Choroid plexus epithelial cell (primary cell): ENCODE measurements at places on chromosomes 4 and X.

DNA sequence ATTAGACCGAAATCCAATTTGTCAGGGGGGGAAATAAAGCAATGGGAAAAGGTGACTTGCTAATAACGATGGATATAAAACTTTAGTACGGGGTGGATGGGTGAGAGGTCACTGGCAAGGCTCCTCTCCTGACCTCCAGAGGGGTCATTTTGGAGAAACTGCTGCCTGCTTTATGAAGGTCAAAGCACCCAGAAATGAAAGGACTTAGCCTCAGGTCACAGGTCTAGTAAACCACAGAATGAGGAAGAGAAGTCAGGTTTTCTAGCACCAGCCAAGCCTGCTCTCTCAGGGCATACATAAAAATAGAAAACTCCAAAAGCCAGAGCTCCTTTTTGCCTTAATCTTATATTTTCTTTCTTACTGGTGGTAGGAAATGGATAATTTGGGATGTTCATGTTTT is 134.2 kb downstream of the SHROOM3 start:
- DNase-seq = no peak

GRCh38 chr4:167232805-167233684 is 1.2 kb downstream of the SPOCK3 start:
- no peak for DNase-seq

- DNase-seq = peak; percentile 6
Measured at GRCh38 chrX:134172588-134173259, 64.3 kb upstream of the CCDC160 start.

- DNase-seq = no peak
Measured at GRCh38 chr4:970046-970745, 3.2 kb downstream of the DGKQ start.

GRCh38 chr4:73998040-73999011 is at the start of gene CXCL5:
CXCL5 (minus strand) TSS chr4:73998677; CDS start chr4:73998581, 96 bp downstream.
- DNase-seq = peak; percentile 75

DNA sequence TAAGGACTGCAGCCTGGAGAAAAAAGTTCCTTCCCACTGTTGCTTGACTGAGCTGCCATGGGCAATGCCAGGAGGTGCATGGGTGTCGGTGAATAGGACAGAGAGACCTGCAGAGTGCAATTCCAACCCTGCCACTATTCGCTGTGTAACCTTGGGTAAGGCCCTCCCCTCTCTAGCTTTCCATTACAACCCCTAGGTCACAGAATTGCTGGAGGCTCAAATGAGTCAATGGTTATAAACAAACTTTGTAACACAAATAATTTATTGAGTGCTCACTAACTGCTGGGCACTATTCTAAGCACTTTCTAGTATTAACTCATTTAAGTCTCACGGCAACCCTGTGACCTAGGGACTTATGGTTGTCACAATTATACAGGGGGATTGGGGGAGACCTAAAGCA is 37.8 kb downstream of the PJA1 start:
- no peak for DNase-seq

GRCh38 chr4:41359422-41359775 is 102.7 kb downstream of the UCHL1 start:
- no peak for DNase-seq

- DNase-seq = no peak
Measured at GRCh38 chrX:121635141-121635540, 587.7 kb downstream of the GLUD2 start.

DNA sequence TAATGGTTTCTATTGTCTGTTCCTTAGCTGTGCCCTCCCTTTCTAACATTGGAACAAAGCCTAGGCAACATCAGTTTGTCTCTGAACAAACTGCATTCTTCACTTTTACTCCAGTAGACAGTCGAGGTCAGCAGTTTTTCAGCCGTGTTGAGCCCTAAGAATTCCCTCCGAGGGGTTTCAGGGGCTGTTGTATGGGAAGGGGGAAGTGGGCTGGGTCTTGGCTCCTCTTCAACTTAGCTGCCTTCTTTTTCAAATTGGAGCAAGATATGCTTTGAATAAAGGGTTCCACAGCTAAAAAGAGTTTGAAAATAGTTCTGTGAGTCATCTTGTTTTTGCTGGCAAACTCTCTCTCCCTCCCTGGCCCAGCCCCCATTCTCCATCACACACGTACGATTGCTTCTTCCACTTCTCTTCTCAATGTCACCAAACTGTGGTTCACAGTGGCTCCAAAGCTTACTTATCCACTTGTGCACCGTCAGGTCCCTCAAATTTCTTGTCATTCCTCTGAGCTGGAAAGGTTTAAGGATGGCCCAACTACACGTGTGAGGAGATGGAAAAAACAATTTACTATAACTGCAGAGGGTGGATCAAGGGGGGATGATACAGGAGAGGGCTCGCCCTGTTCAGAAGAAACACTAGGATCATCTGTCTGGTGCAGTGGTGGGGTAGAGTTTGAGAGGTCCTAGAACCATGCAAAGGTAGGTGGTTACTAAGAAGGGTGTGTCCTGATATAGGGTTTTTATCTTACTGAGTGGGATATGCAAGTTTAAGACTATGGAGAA is 9.2 kb upstream of the MAML3 start:
- peak; percentile 81 for DNase-seq

DNA sequence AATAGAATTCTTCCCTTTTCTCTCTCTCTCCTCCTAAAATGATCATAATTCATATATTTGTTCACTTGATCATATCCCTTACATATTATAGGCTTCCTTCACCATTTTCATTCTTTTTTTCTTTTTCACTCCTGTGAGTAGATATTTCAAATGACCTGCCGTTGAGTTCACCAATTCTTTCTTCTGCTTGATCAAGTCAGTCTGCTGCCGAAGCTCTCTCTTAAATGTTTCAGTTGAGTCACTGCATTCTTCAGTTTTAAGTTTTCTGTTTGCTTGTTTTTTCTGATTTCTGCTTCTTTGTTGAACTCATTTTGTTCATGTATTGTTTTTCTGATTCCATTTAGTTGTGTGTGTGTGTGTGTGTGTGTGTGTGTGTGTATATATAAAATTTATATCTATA is 354.3 kb downstream of the GPAT3 start:
- DNase-seq = peak; percentile 70

DNA sequence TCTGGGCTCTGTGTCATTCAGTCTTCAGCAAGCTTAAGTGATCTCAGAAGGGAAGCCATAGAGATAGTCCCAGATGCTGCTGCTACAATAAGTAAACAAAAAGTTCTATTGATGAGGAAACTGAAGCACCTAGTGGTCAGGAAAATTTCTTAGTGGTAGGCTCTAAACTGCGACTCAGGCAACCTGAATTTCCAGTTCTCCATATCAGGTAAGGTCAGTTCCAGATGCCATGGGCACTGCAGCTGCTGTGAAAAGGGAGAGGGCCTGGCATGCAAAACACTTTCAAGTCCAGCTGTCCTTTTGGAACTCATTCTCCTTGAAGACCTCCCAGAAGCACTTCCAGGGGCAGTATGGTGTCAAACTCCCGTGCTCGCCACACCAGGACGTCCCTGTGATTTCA is 46.2 kb downstream of the REELD1 start:
- no peak for DNase-seq
